ENCODE measurements at places on chromosomes 4 and X. TPM values are rescaled to one million over a fixed set of nuclear protein-coding genes. Genes with fewer than 3 reads are reported as not detected.

PPBP gene
- total RNA-seq: not detected

CENPI gene
- total RNA-seq: 1.9 TPM

DNA sequence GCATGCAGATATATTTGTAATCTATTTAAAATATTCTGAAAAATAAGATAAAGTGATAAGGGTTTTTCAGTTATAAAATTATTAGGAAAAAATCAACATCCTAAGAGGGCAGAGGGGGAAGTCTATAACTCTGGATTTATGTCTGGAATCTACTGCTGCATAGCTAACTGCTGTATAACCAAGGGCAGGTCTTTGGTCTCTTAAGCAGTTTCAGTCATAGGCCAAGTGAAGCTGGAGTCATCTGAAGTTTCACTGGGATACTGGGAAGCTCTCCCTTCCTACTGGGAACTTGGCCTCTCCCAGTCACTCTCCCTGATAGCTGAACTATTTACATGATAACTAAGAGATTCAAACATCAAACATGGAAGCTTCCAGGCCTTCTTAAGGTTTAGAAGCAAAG, 1409.9 kb upstream of the PCDH7 start:
- no peak overlapping the region for H3K4me3 ChIP-seq
- no peak overlapping the region for H3K27ac ChIP-seq
- no peaks in the 10 kb centered on the region for H3K36me3 ChIP-seq
- no peaks in the 10 kb centered on the region for H3K27me3 ChIP-seq

- H3K27me3 ChIP-seq: no peaks in the 10 kb centered on the region
- H3K4me3 ChIP-seq: no peak overlapping the region
- no peaks in the 10 kb centered on the region for H3K4me1 ChIP-seq
These were observed 6.0 kb upstream of the TEX13A start for GRCh38 chrX:105226499-105226898.

PAGE2 gene
- total RNA-seq: not detected

GRCh38 chr4:101599620-101600019, 190.9 kb upstream of the BANK1 start:
- no peak overlapping the region for H3K4me3 ChIP-seq
- no peaks in the 10 kb centered on the region for H3K36me3 ChIP-seq
- H3K27me3 ChIP-seq: no peaks in the 10 kb centered on the region
- H3K27ac ChIP-seq: no peak overlapping the region
- peaks cover 14% of the 10 kb centered on the region for H3K4me1 ChIP-seq

GRCh38 chrX:49058794-49059193, at the start of gene CCDC120:
Gene CCDC120, plus strand, starts transcription at chrX:49058999. Its CDS starts 3,043 bp downstream, at chrX:49062042.
- no peaks in the 10 kb centered on the region for H3K27me3 ChIP-seq
- no peak within 1 kb of the TSS for H3K4me3 ChIP-seq
- DNase-seq: no peak
- no peak within 1 kb of the TSS for H3K27ac ChIP-seq
- no peaks in the 10 kb centered on the region for H3K36me3 ChIP-seq
